ENCODE measurements at places on chromosomes 7 and 10. TPM values are rescaled to one million over a fixed set of nuclear protein-coding genes. Genes with fewer than 3 reads are reported as not detected.

Gene TDRD1
- total RNA-seq: not detected

Gene TES
- 143 TPM for total RNA-seq

Gene NUTM2B
- 0.03 TPM for total RNA-seq

- H3K36me3 ChIP-seq: no peaks in the 10 kb centered on the region
- H3K4me3 ChIP-seq: no peak overlapping the region
- peaks cover 18% of the 10 kb centered on the region for H3K4me1 ChIP-seq
- H3K27me3 ChIP-seq: no peaks in the 10 kb centered on the region
- DNase-seq: no peak
These were observed 129.2 kb downstream of the GRK5 start for GRCh38 chr10:119336599-119336998.

DNA sequence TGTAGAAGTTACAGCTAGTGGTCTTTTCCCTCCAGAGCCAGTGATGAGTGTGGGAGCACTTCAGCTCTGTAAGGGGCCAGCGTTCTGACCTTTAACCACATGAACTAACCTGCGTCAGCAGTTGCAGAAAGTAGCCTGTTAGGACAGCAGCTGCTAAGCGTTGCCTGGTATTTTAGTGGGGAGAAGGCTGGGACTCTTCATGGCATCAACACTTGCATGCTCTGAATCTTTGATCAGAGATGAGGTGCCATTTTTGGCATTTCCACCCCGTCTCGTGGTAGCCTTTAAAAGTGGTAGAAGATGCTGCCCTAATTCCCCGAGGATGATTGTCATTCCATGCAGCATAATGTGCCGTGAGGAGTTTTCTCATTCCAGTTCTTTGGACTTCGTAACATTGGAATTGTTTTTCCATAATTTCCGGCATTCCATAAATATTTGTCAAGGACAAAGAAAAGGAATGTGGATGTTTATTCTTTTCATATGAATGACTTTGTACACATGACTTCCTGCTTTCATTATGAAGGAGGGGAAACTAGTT is 92.2 kb downstream of the AVL9 start:
- no peaks in the 10 kb centered on the region for H3K27me3 ChIP-seq
- no peak overlapping the region for H3K4me3 ChIP-seq
- peak overlapping the region; percentile 97 for H3K27ac ChIP-seq
- H3K36me3 ChIP-seq: peaks cover 52% of the 10 kb centered on the region
- peak; percentile 93 for DNase-seq

- no peaks in the 10 kb centered on the region for H3K36me3 ChIP-seq
- no peak overlapping the region for H3K4me3 ChIP-seq
- H3K27me3 ChIP-seq: no peaks in the 10 kb centered on the region
- no peak for DNase-seq
- no peaks in the 10 kb centered on the region for H3K4me1 ChIP-seq
These were observed 20.8 kb downstream of the GRM3 start for GRCh38 chr7:86664486-86664885.

Measured in SJSA1 (cell line).